ENCODE measurements at places on chromosomes 12 and 14.

DNA sequence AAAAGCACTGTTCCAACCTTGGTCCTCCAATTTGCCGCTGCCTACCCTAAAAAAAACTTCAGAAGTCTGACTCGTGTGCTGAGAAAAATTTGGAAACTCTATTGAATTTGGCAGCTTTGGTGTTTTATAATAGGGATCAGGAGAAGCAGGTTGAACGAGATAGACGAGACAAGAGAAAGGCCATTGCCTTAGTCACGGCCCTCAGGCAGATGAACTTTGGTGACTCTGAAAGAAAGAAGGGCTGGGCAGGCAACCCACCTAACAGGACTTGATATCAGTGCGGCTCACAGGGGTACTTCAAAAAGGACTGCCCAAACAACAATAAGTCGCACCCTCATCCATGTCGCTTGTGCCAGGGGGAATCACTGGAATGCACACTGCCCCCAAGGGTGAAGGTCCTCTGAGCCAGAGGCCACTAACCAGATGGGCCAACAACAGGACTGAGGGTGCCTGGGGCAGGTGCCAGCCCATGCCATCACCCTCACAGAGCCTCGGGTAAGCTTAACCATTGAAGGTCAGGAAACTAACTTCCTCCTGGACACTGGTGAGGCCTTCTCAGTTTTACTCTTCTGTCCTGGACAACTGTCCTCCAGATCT, 102.5 kb upstream of the SSTR1 start:
- DNase-seq = no peak

GRCh38 chr14:105093038-105093430, 27.8 kb upstream of the GPR132 start:
- peak; percentile 72 for DNase-seq

- DNase-seq = no peak
Measured at GRCh38 chr14:23572836-23573235, 5.2 kb upstream of the AP1G2 start.

- no peak for DNase-seq
Measured at GRCh38 chr14:68561531-68562007, 231.3 kb downstream of the ZFP36L1 start.

DNA sequence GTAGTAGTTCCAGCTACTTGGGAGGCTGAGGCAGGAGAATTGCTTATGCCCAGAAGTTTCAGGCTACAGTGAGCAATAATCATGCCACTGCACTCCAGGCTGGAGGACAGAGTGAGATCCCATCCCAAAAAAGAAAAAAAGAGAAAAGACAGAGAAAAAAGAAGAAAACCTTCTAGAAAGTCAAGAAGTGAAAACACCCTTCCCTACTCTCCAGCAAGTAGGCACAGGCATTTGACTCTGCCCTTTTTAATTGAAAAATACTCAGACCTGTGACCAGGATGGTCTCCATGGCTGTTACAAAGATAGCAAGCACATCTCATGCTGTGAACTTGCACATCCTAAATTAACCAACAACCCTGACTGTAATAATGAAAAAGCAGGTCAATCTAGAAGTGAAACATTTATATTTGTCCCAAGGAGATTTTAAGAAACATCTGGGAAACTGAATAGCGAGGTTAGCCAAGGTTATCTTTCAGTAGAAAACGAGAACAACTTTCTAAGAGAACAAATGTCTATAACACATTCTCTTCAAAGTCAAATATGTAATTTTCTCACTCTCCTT, 2.0 kb downstream of the TMTC1 start:
- DNase-seq = no peak

GRCh38 chr12:53701518-53702264, 25.6 kb downstream of the CALCOCO1 start:
- peak; percentile 77 for DNase-seq

GRCh38 chr12:130335517-130336392, 1.9 kb upstream of the PIWIL1 start:
- DNase-seq = no peak

DNA sequence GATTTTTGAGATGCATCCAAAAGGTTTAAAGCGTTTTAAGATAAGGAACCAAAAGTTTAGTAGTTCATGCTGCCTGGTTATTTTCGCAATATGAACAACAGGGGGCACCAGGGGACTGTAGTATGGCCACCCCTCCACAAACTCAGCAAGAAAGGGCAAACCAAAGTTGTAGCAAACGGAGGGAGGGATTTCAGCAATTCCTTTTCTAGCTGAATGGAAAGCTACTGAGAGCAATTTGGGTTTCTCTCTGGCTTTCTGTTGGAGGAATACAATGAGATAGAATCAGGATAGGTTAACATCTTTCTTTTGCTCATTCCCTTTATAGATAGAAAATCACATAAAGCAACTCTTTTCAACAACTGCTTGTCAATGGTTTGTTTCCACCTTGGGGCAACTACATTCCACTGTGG, 62.5 kb downstream of the DRAM1 start:
- DNase-seq = peak; percentile 21

- no peak for DNase-seq
Measured at GRCh38 chr12:40168868-40169267, 55.9 kb upstream of the LRRK2 start.

DNA sequence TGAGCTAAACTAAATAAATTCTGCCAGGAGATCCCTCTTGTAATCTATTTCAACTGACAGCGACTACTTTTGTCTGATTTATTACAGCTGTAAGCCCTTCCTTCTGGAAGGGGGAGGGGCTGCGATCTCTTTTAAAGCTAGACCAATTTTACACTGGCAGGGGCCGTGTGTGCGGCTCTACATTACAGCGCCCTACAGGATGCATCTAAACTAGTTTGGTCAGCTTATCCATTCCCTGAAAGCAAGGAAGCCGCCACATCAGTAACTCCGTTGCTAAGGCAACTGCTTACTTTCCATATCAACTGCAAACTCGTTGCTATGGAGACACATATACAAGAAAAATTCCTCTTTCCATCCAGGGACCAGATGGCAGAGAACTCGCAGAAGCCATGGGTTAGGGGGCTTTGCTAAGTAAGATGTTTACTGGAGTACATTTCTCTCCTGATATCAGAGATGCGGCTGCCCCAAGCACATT, 17.4 kb downstream of the FOXN3 start:
- no peak for DNase-seq

GRCh38 chr12:127268706-127269425, 998.1 kb upstream of the TMEM132C start:
- no peak for DNase-seq

DNA sequence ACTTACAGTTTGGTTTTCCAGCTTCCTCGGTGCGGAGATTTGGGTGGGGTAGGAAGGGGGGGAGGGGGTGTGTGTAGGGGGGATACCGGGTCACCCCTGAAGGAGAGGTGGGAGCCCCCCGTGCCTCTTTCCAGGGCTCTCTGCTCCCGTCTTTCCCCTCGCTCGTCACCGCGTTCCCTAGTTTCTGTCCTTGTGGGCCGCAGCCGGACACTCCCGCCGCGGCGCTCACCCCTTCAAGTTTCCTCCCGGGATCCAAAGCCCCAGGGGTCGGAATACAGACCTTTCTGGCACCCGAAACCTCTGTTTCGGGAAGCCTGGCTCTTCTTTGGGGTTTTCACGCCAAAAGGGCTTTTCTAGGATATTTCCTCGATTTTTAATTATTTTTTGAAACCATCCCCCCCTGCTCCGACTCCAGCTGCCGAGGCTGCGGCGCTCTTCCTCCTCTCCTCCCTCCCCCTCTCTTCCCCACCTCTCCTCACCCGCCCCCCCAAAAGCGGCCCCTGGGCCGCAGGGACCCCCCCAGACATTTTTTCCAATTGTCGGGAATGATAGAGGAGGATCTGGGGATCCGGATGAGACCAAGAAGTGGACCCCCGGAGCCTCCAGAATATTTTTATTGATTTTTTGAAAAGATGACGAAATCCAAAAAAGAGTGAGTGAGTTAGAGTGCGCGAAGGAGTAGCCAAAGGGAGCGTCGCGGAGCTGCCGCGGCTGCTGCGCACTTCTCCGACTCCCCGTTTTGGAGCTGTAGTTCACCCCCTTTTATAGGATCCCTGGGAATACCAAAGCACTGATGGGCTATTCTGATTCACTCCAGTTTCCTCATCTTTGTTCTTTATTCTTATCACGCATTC, 1.7 kb downstream of the CCND2 start:
- DNase-seq = no peak

- no peak for DNase-seq
Measured at GRCh38 chr12:89992668-89993451, 284.2 kb upstream of the ATP2B1 start.

- no peak for DNase-seq
Measured at GRCh38 chr12:77924703-77925102, 94.0 kb downstream of the NAV3 start.

DNA sequence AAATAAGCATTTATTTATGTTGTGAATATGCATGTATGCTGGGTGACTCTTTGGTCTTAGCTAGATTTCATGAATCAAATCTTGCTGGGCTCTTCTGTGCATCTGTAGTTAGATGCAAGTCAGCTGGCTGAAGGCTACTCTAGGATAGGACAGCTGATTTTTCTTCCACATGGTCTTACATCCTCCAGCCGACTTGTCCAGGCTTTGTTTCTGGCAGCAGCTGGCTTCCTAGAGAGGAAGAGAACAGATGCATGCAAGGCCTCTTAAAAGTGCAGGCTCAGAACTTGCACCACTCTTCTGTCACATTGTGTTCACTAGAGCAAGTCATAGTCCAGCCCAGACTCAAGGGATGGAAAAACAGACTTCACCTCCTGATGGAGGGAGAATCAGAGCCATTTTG, 435.4 kb upstream of the STXBP6 start:
- DNase-seq = no peak

DNA sequence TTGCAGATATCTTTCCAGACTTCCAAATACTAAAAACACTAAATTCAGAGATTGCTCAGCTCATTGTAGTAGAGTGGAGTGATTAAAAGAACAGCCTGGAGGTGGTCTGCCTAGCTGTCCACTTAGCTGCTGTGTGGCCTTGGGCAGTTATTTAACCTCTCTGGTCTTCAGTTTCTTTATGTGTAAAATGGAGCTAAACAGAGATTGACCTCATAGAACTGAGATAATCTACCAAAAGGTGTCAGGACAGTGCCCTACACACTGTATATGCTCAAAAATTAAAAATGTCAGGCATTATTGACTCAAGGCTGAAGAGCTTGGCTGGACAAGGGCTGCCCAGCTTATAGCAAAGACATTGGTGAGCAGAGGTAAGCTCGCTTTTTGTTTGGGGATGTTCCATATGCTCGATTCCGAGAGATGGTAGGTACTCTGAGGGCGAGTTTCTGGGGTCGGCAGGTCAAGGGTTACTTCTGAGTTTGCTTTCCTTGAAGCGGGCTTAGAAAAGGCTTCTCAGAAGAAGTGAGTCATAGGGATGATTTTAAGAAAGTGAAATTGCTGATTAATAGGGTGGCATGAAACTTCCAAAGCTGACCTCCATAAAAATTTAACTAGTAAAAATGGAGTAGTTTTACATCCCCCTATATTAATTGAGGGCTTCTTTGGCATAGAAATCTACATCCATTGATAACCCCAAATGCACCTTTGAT, 107.5 kb downstream of the GPATCH2L start:
- no peak for DNase-seq

DNA sequence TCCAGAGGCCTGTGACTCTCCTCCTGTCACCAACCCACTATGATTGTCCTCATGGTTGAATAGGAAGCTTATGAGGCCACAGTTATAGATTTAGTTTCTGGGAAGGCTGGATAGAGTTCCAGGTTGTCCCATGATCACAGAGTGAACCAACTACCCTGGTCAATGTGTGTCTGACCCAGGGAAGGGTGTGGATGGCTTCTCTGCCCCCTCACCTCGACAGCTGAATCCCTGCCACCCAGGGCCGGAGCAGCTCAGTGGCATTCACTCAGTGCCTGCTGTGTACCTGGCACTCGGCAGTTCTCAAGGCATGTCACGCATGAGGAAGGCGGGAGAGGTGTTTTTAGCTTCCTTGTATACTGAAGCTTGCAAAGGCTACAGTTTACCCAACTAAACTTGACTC, 43.2 kb downstream of the JDP2 start:
- no peak for DNase-seq

DNA sequence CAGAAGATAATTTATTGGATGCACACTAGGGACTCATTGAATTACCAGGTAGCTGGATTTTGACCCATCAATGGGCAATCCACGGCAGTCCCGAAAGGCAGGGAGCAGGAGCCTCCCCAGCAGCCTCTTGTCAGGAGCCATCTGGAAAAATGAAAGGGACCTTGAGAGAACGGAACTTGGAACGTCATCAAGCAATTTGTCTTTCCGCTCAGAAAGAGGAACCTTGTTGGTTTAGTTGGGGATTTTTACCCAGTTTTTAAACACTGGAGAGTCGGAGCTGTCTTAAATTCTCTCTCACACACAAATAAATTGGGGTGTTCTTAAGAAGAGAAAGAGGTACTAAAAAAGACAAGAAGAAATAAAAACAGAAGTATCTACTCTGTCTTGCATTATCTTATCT, 1351.7 kb upstream of the TMEM132C start:
- no peak for DNase-seq

- DNase-seq = no peak
Measured at GRCh38 chr14:58584383-58584782, 53.4 kb upstream of the DACT1 start.

- DNase-seq = no peak
Measured at GRCh38 chr14:91732859-91733477, 1.1 kb upstream of the CATSPERB start.

GRCh38 chr12:81137801-81138200, 59.9 kb downstream of the ACSS3 start:
- no peak for DNase-seq

- DNase-seq = peak; percentile 48
Measured at GRCh38 chr12:7460375-7461259, 16.7 kb upstream of the CD163L1 start.

DNA sequence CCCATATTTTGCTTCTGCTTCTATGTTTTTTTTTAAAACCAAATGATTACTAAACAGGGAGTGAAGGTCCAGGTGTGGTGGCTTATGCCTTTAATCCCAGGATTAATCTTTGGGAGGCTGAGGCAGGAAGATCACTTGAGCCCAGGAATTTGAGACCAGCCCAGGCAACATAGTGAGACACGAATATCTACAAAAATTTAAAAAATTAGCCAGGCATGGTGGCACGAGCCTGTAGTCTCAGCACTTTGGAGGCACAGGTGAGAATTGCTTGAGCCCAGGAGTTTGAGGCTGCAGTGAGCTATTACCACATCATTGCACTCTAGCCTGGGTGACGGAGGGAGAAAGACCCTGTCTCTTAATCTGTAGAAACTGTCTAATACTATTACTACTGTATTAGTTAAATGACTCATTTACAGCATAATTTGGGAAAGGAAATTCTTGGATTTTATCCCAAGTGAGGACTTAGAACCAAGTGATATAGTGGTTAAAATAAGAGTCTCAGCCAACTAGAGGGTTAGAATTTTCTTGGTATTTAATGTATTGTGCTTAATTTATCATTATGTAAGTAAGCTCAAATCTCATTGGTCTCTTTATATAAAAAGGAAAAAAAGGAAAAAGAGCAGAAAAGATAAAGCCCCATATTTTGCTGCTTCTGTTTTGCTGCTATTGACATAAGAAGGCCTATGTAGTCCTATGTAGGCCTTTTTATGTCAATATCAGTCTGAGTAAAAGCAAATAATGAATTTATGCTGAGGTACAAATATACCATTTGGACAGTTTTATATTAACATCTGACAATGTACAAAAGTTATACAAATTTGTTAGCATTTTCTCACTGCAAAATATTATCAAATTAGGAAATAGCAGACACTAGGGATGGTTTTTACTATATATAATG, 163.4 kb downstream of the RAD51B start:
- no peak for DNase-seq

- DNase-seq = no peak
Measured at GRCh38 chr12:91618281-91618680, 435.7 kb upstream of the DCN start.
